ENCODE measurements at places on chromosomes 1 and 21.

DNA sequence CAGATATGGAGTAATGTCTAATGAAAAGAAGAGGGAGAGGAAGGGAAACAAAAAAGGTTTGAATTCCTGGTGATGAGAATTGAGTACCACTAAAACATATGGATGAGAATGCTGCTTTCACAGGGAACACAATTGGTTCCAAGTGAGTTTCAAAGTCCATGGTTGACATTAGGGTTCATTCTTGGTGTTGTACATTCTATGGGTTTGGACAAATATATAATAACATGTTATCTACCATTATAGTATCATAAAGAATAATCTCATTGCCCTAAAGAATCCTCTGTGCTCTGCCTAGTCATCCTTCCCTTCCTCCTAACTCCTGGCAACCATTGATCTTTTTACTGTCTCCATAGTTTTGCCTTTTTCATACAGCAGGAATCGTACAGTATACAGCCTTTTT lies 20.1 kb downstream of the TMCO1 start:
- no peak for DNase-seq

GRCh38 chr1:32241001-32241763 lies 5.8 kb upstream of the FAM167B start:
- peak; percentile 42 for DNase-seq

DNA sequence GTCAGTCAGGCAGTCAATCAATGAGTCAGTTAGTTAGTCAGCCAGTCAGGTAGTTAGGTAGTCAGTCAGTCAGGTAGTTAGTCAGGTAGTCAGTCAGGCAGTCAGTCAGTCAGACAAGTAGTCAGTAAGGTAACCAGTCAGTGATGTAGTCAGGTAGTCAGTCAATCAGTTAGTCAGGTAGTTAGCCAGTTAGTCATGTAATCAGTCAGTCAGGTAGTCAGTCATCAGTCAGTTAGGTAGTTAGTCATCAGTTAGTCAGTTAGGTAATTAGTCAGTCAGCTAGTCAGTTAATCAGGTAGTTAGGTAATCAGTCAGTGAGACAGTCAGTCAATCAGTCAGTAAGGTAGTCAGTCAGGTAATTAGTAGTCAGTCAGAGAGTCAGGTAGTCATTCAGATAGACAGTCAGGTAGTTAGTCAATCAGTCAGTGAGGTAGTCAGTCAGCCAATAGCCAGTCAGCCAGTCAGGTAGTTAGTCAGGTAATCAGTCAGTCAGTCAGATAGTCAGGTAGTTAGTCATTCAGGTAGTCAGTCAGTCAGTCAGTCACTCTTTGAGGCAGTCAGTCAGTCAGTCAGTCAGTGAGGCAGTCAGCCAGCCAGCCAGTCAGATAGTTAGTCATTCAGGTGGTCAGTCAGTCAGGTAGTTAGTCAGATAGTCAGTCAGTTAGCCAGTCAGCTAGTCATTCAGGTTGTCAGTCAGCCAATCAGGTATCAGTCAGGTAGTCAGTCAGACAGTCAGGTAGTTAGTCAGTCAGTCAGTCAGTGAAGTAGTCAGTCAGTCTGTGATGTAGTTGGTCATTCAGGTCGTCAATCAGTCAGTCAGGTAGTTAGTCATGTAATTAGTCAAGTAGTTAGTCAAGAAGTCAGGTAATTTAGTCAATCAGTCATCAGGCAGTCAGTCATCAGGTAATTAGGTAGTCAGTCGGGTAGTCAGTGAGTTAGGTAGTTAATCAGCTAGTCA lies 15.3 kb downstream of the KRTAP10-1 start:
- DNase-seq, result no peak

GRCh38 chr1:235366286-235366685 lies 941 bp upstream of the TBCE start:
- no peak for DNase-seq

DNA sequence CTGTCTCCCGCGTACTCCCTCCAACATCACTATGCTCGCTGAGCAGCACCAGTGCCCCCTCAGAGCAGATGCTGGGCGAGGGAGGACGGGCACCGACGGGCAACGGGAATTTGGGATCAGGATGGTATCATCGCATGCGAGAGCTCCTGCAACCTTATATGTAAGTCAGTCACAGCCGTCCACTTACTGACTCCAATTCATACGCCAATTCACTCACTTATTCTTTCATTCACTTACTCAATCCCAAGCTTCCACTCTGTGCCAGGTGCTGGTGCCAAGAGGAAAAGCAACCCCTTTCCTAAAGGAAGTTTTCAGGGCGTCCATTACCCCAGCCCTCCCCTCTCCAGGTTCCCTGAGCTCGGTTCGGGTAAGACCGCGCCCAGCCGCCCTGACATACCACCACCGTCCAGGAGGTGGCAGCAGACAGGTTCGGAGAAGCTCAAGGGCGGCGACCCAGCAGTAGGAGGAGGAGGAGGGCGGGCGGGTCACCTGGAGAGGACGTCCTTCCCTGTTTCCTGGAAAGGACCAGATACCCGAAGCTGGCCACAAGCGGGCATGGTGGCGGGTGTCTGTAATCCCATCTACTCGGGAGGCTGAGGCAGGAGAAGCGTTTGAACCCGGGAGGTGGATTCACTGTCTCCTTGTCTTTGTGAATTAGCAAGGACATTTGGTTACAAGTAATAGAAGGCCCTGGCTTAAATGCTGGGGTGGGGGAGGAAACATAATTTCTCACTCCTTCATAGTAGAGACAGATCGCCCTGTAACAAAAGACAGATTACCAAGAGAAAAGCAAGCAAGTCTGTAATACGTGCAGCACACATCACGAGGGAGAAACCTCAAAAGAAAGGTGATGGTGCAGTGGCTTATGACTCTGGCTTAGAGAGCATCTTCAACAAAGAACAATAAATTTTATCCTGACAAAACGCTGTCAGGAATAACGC lies 7.6 kb upstream of the IL22RA1 start:
- DNase-seq, result peak; percentile 80

GRCh38 chr1:172845371-172845770 lies 186.5 kb downstream of the FASLG start:
- DNase-seq, result no peak

DNA sequence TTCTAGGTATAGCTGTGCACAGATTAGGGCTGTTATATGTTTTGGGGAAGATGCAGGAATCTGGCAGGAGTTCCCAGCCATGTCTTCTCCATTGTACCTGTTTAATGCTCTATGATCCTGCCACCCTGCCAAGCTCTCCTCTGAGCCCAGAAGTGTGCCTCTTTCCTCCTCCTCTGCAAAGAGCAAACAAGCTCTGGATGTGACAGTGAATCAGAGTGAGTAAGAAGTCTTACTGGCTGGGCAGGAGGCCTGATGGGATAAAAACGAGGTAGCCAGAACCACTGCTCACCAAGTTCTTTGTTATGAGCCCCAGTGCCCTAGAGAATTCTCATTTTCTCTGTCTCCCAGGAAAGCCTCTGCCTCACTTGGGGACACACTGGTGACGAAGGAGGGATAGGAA lies 69.0 kb downstream of the BRINP2 start:
- no peak for DNase-seq

DNA sequence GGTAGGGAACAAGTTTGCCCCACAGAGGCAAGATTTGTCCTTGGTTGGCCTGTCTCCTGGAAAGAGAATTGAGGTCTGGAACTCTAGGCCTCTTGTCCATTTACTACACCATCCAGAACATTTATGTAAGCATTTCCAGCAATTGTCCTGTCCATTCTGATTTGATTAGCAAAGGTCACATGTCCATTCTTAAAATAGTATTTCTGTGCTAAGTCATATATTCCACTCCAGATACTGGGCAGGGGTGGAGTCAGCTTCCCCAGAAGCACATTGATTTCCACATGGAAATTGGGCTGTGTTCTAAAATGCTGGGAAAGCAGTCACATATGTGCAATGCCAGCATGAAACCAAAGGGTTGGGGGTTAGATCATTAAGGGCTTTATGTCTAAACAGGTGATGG lies 21.5 kb upstream of the FMN2 start:
- no peak for DNase-seq
